SK-N-SH (cell line): ENCODE measurements at places on chromosomes 1 and 21.

GRCh38 chr1:234913771-234914170 is 214.9 kb downstream of the TOMM20 start:
- no peak for DNase-seq

DNA sequence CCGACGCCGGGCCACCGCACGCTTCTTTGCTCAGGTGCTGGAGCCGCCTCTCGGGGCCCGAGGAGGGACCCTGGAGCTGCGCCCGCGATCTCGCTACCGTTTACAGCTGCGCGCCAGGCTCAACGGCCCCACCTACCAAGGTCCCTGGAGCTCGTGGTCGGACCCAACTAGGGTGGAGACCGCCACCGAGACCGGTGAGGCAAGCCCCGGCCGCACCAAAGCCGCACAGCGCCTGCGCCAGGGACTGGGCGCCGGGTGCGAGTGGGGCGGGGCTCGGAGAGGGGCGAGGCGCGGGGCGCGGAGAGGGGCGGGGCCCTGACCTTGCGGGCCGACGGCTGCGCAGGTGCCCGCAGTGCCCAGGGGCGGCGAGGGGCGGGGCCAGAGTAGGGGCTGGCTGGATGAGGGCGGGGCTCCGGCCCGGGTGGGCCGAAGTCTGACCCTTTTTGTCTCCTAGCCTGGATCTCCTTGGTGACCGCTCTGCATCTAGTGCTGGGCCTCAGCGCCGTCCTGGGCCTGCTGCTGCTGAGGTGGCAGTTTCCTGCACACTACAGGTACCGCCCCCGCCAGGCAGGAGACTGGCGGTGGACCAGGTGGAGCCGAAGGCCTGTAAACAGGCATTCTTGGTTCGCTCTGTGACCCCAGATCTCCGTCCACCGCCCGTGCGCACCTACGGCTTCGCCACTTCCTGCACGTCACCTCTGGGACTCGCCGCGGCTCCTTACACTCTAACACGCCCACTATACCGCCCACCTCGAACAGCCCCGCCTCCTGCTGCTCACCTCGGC is 9.8 kb upstream of the CDC20 start:
- peak; percentile 98 for DNase-seq

DNA sequence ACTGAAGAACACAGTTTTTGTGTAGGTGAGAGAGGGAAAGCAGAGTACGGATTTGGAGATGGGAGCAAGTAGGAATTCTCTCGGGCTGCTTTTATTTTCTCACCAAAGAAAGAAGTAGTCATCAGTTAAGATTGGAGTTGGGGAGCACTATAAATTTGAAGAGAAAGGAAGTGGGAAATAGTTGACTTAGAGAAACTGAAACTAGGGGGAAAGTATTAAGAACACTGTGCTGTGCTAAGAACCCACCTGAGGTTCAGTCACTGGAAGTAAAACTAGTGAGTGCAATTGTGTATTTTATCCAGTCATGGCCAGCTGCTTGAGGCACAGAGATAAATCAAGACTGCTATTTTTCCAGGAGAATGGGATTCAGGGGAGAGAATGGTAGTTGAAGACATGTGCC is 37.4 kb downstream of the CLCC1 start:
- DNase-seq, result no peak

- no peak for DNase-seq
These were observed 69.0 kb downstream of the PGM1 start for GRCh38 chr1:63662056-63662836.
